ENCODE measurements at places on chromosomes 5 and 9. TPM values are rescaled to one million over a fixed set of nuclear protein-coding genes. Genes with fewer than 3 reads are reported as not detected.

The COL23A1 gene
- not detected for total RNA-seq

The DOK3 gene
- 7.0 TPM for total RNA-seq

The IL3 gene
- not detected for total RNA-seq

The KCNN2 gene
- total RNA-seq = 0.46 TPM

- DNase-seq = peak; percentile 55
These were observed 90.7 kb downstream of the PTCH1 start for GRCh38 chr9:95425910-95426551.

DNA sequence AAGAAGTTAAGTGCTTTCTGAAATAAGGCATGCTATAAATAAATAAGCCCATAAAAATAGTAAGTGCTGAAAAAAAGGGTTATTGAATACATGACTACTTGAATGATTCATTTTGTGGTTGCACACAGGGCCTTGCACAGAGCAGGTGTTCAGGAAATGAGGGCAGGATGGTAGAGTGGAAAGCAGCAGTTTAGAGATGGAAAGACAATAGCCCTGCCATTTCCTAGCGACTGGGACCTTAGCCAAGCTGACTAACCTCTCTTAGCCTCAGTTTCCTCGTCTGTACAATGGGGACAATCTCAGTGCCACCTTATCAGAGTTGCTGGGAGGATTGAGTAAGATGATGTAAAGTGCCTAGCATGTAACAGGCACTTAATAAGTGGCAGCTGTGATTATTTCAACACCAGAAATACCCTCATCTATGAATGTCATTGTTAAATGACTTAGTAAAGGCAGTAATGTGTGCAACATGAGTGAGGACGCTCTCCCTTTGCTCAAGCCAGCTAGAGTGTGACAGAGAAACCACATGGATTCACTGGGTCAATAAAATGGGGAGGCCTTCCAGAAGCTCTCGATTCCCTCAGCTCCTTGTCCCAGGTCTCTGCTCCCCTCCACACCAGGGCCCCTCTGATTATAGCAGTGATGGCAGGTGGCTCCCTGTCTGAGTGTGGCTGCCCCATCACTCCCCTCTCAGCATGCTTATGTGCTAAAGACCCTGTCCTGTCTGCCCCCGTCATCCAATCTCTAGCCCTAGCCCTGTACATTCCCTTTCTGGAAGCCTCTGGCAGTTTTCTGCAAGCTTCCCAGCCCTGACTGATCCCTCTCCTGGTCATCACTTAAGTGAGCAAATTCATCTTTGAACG, 16.0 kb upstream of the PHF19 start:
- DNase-seq = peak; percentile 99

GRCh38 chr5:173946323-173946722, 42.6 kb upstream of the C5orf47 start:
- DNase-seq = no peak

- no peak for DNase-seq
These were observed 64.0 kb upstream of the PPP1R26 start for GRCh38 chr9:135415586-135415985.

GRCh38 chr5:134053840-134054338, 49.1 kb upstream of the VDAC1 start:
- DNase-seq = peak; percentile 20

DNA sequence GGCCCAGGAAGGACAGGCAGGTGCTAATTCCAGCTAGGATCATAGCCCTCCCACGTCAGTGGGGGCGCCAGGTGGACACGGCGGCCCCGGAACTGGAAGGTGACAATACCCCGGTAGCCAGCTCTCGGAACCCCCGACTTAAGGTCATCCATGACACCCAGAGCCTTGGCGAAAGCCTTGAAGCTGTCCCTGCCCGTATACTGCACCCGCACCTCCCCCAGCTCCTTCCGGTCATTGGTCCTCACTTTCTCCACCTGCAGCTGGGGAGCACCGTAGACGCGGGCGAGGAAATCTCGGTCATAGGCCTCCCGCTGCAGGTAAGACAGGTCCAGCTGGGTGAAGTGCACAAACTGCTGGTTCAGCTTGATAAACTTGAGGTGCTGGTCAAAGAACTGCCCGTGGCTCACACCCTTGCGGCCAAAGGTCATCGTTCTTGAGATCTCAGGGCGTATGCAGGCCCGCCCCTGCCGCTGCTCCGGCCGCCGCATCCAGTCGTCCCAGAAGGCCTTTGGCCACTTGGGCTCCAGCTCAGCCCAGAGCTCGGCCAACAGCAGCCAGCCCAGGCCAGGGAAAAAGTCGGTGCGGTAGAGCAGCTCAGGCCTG, 10.9 kb downstream of the MGAT1 start:
- no peak for DNase-seq

- peak; percentile 59 for DNase-seq
These were observed 784.6 kb upstream of the NUDT12 start for GRCh38 chr5:104347119-104347708.

DNA sequence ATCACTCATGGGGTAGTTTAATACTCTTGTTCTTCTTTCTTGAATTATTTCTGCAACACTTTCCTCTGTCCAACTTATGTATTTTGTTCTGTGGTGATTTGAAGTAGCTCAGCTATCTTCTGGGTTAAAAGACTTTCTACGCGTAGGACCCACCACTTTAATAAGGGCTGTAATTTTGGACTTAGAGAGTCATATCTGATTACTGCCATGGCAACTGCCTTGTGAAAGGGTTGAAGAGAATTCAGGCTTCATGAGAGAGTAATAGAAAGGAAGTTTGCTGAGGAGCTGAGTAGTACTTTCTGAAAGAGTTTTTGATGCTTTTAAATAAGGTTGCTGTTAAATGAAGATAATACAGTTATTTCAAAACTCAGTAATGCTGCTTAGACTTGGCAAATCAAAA, 89.5 kb downstream of the TLE4 start:
- no peak for DNase-seq

DNA sequence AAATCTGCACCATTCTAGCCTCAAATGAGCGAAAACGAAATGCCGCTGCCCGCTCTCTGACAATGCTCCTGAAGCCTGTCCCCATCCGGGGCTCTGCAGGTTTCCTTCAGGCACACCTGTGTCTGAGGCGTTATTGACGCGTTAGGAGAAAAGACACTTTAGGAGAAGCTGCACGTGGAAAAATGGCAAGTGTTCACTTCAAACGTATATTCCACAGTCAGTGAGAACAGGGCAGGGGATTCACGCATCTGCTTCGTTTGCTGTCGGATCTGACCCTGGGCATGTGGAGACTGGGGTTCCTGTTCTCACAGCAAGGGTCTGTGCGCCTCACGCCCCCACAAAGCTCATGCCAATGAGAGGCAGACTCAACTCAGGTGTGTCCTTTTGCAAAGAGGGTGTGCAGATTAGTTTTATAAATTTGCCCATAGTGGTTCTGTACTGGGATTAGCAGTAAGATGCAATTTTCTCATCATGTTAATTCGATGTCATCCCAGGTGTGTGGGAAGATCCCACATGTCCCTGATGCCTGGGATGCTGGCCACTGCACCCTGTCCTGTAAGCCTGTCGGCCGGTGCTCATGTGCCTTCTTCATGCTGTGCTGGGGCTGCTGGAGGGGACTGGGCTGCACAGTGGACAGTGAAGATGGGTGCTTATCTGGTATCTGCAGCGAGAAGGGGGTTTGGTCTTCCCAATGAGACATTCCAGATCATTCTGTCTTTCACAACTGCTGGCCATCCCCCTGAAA, 11.2 kb upstream of the TBC1D9B start:
- DNase-seq = no peak

GRCh38 chr9:69657269-69657668, 14.9 kb downstream of the APBA1 start:
- DNase-seq = no peak

DNA sequence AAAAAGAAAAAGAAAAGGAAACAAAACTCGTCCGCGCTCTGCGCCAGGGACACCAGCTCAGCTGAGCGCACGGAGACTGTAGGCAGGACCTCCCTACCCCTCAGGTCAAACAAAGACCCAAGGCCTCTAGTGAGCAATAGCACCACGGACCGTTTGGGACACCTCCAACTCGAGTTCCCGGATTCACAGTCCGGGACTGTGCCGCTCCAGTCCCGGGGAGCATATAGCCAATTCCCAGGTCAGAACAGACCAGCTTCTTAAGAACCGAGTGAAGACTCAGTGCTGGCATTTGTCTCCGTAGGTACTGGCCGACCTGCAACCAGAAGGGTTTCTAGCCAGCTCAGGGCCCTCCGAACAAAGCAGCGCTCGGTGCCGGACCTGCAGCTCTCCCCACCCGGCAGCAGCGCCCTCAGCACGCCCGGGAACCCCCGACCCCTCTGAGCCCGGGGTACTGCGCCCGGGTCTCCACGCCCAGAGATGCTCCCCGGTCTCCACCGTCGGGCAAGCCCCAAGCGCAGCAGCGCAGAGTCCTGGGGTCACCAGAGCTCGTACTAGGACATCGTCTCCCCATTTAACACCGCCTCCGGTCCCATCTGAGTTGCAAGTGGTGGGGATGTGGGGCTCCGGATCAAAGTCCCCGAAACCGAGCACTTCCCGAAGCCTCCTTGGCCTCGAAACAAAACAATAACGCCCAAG, 591 bp downstream of the ABCA1 start:
- peak; percentile 44 for DNase-seq

DNA sequence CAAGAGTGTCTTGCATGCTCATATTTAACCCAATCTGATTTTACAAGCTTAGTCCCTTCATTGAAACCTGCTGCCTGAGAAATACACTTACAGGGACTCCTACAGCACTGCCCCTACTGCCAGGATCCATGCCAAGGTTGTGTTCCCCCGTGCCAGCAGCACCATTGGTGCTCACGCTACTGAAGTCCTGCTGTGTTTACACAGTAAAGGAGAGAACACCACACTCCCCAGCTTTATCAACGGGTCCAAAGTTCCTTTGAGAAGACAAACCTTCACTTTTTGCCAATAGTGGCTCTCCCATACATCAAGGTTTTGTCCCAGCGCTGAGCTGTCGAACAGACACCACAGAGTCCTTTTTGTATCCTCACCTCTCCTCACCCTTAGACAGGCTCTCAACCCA, 155.1 kb upstream of the WWC1 start:
- DNase-seq = no peak
